Smooth muscle cell of trachea (primary cell): ENCODE measurements at places on chromosomes 5 and 9. TPM values are rescaled to one million over a fixed set of nuclear protein-coding genes. Genes with fewer than 3 reads are reported as not detected.

LCN1 gene
- total RNA-seq: not detected in 2 replicates

ENTREP1 gene
- total RNA-seq: under 0.01 TPM in 1 of 2 replicates, not detected in the other

IFNA7 gene
- total RNA-seq: not detected in 2 replicates

RC3H2 gene
- 31.6 and 39.0 TPM in 2 replicates for total RNA-seq

PLPPR1 gene
- not detected in 2 replicates for total RNA-seq

COQ4 gene
- 17.0 and 23.1 TPM in 2 replicates for total RNA-seq

WDR38 gene
- not detected in 2 replicates for total RNA-seq

C9orf50 gene
- total RNA-seq: 0.17 and 0.44 TPM in 2 replicates

HAPLN1 gene
- total RNA-seq: 0.73 and 4.6 TPM in 2 replicates

PKD2L2 gene
- not detected in 2 replicates for total RNA-seq

NOP16 gene
- total RNA-seq: 4.5 and 7.6 TPM in 2 replicates

PDE6A gene
- total RNA-seq: not detected in 2 replicates

CNTNAP3 gene
- total RNA-seq: 0.15 and 0.50 TPM in 2 replicates
